HS-27A (cell line): ENCODE measurements at places on chromosomes 3 and 15.

- DNase-seq, result no peak
Measured at GRCh38 chr15:67899596-67900283, 59.9 kb upstream of the RNU6-1 start.

GRCh38 chr15:29736012-29736743 is 86.1 kb downstream of the TJP1 start:
- no peak for DNase-seq

DNA sequence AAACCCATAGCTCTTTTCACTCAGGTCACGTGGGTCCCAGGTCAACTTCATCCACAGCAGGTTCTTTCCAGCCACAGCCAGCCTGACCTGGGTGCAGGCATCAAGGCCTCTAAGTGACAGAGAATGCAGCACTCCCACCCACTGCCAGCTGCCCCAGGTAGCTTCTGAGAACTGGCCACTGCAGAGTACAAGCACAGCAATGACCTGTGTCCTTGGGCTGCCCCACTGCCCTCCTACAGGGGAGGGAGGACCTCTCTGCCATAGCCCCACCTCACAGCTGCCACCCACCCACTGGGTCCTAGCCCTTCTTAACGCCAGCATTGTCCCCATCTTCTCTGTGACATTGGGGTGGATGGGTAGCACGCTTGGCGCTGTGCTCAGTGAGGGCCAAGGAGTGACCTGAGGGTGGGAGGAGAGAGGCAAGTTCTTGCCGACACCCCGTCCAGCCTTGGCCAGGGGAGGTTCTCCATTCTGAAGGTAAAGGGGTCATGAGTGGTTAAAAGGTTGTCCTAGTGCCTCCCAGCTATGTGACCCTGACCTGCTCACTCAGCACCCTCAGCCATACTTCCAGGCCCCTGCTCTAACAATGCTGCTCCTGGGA is 12.4 kb downstream of the CISH start:
- no peak for DNase-seq

DNA sequence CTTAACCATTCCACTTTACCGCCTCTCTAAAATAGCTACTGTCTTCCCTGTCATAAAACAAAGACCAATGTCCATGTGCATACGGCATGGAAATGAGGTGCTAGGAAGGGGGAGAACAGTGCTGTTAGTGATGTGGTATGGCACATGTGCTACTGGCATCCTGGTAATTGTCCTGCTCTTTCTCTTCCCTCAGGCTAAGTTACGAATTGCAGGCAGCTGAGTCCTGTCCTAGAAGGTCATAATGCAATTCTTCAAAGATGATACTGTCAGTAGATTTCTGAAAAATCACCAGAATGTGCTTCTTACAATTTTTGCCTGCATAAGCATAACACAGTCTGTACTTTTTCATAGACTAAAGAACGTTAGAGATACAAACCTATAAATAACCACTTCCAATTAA is 216.8 kb downstream of the RSL24D1 start:
- no peak for DNase-seq

- no peak for DNase-seq
Measured at GRCh38 chr3:190089711-190090110, 31.0 kb downstream of the P3H2 start.

DNA sequence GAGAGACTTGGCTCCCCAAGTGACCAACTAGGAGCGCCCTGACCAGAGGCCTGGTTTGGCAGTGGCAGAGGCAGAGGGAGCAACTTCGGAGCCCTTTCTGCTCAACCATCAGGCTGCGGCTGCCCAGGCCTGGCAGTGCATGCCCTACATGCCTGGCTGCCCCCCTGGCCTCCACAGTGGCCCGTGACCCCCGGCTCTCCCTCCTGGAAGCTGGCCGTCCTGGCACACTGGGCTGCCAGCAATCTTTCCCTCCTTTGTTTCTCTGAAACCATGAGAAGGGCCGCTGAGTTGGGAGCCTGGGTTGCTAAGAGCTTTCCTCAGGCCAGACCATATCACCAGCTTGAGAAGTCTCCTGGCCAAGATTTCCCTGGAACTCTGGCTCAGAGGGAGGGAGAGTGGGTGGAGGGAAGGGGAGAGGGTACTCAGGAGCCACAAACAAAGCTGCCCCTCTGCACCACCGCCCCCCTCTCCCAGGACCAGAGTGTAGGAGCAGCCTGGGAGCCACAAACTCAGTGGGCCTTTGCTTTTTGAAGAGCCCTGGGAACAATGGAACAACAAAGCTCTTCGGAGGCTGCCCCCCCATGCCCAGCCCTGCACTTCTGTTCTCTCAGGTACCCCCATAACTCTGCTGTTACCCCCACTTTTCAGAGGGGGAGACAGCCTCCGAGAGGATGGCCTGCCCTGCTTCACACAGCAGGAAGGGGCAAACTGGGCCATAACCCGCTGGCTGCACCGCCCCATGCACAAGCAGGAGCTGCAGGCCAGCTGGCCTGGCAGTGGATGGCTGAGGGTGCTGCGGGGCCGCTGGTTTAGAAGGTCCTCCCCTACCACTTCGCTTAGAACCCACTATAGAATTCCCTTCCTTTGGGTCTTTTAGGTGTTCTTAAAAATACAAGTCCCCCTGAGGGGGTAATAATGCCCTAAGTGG is 11.3 kb downstream of the CORO2B start:
- DNase-seq, result no peak

DNA sequence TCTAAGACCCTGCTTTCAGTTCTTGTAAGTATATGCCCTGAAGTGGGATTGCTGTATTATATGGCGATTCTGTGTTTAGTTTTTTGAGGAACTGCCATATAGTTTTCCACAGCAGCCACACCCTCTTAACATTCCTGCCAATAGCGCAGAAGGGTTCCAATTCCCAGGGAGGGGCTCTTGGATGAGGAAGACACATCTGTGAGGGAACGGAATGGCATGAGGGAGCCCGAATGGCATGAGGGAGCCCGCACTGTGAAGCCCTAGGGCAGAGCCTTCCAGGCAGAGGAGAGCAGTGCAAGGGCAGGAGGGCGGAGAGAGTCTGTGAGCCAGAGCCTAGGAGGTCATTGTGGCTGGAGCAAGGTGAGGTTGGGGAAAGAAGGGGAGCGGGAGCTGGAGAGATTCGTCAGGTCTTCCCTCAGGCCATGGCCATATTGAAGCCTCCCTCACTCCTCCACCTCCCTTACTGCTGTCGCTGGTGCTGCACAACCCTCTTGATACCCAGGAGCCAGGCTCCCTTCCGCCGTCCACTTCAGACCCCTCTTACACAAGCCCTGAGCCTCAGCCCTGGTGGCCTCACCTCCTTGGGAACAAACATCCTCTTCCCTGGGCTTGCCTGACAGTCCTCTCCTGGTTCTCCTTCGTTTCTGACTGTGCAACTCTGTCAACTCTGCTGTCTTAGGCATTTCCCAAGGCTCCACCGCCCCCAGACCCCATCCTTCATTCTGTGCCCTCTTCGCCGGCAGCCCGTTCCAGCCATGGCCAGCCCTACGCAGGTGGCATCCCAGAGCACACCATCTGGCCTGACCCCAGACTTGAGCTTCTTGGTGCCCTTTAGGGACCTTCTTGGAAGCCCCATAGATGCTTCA is 51.4 kb downstream of the FGD5 start:
- DNase-seq, result no peak

- no peak for DNase-seq
Measured at GRCh38 chr15:25852661-25853524, 10.2 kb downstream of the ATP10A start.
